ENCODE measurements at places on chromosomes 2 and 18.
A peak's percentile ranks its signal among the peaks of the same experiment; 100 is the strongest.

DNA sequence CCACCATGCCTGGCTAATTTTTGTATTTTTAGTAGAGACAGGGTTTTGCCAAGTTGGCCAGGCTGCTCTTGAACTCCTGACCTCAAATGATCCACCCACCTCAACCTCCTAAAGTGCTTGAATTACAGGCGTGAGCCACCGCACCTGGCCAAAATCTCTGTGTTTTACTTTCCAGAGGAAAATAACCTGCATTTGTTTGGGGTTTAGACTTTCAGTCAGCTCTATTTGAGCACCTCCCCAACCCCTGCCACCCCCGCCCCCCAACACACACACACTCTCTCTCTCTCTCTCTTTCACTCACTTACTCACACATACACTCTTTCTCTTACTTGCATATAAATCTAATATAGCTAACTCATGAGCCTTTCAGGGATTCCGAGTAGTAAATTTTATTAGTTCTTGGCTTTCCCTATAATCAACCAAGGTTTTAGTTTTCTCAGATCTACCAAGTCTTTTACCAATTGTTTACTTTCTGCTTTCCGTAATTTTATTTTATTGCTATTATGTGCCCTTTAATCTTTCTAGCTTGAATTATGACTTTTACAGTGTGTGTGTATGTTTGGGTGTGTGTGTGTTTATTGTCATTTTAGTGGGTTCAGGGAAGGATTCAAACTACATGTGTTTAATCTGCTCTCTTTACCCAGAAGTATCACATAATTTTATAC, 24.5 kb downstream of the MFSD6 start:
- ATAC-seq, result no peak

DNA sequence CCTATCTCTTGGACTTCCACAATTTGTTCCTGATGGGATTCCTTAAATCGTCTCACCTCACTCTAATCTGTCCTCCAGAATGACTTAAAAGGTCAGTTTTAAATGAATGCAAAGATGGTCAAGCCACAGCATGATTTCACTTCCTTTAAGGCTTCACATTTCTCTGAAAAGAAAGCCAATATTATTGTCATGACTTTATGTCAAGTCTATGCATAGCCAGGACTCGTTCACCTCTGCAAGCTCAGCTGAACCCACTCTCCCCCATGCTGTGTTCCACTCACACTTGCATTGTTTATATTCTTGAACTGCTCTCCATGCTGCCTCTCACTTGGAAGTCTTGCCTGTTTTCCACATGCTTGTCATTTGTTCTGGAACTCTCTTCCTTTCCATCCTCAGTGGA, 298.4 kb upstream of the MMADHC start:
- ATAC-seq, result no peak

DNA sequence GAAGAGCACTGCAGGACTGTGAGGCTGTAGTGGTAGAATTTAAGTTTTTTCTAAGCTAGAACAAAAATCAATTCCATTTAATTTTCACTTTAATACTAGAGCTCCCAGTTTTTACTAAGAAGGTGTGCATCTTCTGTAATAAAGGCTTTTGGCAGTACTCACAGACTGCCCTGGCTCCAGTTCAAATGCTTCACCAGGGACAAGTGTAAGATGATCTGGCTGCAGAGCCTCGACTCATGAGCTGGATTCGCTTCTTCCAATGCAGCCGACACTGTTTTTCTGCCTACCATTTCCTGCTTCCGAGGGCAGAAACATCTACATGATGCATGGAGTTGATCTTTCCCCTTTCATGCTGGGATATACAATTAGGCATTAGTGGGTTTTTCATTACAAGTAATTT, 87.0 kb downstream of the FARSB start:
- ATAC-seq, result peak; percentile 81

GRCh38 chr18:48363175-48363574, 46.0 kb downstream of the ZBTB7C start:
- ATAC-seq, result no peak

DNA sequence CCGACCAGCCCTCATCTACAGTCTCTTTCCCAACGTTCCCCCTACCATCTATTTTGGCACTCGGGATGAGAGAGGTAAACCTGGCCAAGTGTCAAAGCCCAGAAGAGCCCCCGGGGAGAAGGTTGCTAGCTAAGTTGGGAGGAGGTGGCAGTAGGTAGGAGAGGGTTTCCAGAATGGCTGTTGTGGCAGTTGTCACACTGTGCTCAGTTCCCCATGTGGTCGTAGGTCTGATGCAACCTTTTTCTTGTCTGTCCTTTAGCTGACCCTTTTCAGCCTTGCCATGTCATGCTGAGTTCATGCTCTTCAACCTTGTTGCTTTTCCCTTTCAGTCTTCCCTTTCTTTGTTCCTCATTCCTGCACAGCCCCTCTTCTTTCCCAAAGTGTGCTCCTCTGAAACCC, 34.5 kb downstream of the TTLL4 start:
- no peak for ATAC-seq

- ATAC-seq, result peak; percentile 46
These were observed 12.0 kb downstream of the ALPG start for GRCh38 chr2:232418466-232419244.

- ATAC-seq, result no peak
These were observed 53.1 kb downstream of the OLA1 start for GRCh38 chr2:174195253-174195652.

DNA sequence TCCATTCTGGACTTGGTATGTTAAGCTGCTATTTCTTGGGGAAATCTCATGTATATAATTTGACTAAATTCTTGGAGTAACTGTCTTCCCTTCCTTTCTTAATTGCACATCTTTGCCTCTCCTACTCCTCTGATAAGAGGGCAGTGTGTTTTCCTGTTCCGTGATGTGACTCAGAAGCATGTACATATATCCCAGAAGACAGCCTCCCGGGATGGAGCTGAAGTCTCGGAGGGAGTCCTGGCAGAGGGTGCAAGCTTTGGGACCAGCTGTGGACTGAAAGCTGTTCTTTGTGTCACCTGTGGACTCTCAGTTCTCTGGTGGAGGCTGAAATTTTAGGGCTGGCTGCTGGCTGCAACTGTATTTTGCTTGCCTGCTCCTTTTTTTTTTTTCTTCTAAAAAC, 54.7 kb upstream of the MGAT5 start:
- no peak for ATAC-seq

DNA sequence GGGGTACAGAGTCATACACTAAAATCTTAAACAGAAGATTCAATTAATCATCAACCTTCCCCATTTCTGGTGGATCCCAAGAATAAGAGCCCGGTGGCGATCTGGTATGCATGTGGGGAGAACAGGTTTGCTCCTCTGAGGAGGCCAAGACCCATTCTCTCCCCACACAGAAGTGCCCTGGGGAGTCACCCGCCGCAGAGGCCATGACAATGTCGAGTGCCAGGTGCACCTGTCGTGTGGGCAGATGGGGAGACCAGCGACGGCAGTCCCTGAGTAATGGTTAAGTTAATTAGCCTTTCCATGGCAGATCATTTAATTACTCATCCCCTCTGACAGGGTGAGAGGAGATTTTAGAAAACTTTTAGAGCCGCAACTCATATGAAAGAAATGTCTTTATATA, 345.0 kb downstream of the NCKAP5 start:
- ATAC-seq, result no peak

- ATAC-seq, result no peak
These were observed 48.1 kb downstream of the WDR33 start for GRCh38 chr2:127762846-127763245.

GRCh38 chr18:64991102-64991501, 759.7 kb upstream of the CDH7 start:
- ATAC-seq, result no peak

- ATAC-seq, result peak; percentile 93
These were observed 133.4 kb downstream of the INSIG2 start for GRCh38 chr2:118221536-118222272.

- no peak for ATAC-seq
These were observed 280.1 kb upstream of the SALL3 start for GRCh38 chr18:78699499-78699898.

DNA sequence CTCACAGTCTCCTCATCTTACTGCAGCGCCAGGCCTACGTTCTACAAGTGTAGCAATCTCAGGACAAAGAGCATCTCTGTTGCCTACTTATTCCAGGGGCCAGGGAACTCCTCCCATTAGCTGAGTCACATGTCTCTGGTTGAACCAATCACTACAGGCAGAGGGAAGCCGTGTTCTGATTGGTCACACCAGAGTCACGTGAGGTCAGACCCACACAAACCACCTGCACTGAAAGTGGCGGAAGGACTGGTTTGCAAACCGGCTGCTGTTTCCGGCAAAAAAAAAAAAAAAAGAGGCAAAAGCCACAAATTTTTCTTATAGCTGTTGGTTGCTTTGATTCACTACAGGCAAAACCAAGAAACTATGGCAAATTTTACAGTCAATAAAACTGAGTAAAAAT, 21.9 kb upstream of the USP14 start:
- no peak for ATAC-seq

- 0 out of 3 replicates have a peak, but pooled peaks have one; percentile 6 for ATAC-seq
These were observed 10.3 kb upstream of the ATOH8 start for GRCh38 chr2:85743304-85743978.

- peak; percentile 85 for ATAC-seq
These were observed 79.9 kb downstream of the ALK start for GRCh38 chr2:29841386-29842004.

DNA sequence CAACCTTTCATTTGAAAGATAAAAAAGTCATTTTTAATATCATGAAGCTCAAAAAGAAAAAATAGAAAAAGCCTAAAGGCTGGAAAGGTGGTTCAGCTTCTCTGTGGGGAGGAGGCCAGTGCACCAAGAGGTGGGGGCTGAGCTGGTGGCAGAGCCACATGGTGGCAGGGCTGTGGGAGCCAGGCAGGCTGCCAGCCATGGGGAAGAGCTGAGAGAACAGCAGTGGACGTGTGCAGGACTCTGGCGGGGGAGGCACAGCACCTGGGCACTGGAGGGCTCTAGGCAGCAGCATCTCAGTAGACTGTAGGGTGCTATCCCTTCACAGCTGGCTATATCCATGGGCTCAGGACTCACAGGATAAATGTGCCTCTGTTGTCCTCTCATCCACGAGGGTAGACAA, 47.8 kb downstream of the STK25 start:
- no peak for ATAC-seq
